ENCODE measurements at places on chromosomes 12 and 14.

- DNase-seq, result no peak
Observed at GRCh38 chr12:76329159-76329558, 19.1 kb downstream of the BBS10 start.

DNA sequence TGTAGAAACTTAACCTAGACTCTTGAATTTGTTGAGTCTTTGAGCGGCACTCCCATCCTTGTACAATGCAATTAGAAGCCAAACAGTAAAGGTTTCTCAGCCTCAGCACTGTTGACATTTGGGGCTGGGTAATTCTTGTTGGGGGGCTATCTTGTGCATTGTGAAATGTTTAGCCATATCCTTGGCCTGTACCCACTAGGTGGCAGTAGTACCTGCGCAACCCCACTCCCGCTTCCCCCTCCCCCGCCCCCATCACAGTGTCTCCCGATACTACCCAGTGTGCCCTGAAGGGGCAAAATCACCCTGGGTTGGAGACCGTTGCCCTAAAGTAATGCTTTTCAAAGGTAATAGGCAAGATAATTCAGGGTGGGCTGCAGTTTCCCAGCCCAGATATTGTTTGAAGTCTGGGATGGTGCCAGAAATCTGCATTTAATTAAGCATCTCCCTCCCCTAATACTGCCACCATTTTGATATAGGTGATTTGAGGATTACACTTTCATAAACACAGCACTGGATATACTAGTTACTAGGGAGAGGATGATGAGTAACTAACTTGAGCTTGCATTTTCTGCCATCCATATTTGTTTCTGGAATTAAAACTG, 1.8 kb downstream of the COX6A1 start:
- peak; percentile 83 for DNase-seq

DNA sequence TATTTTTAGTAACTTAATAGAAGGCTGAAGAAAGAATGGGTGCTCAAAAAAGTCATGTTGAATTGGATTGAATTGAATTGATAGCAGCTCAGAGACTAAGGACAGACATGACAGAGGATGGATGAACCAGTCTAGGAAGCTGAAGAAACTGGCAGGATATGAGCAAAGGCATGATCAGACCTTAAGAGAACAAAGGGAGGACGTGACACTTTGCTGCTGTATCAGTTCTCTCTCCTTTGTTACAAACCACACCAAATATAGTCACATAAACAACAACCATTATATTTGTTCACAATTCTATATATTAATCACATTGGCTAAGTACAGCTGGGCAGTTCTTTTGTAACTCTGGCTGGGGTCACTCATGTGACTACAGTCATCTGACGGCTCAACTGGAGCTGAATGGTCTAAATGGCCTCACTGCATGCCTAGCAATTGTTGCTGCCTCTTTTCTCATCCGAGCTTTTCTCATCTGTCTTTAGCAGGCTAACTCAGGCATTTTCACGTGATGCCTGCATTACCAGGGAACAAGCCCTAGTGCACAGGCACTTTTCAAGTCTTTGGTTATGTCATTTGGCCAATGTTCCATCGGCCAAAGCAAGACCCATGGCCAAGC, 355.0 kb downstream of the ETNK1 start:
- DNase-seq, result no peak

GRCh38 chr12:109763201-109763841, 49.7 kb downstream of the FAM222A start:
- no peak for DNase-seq

DNA sequence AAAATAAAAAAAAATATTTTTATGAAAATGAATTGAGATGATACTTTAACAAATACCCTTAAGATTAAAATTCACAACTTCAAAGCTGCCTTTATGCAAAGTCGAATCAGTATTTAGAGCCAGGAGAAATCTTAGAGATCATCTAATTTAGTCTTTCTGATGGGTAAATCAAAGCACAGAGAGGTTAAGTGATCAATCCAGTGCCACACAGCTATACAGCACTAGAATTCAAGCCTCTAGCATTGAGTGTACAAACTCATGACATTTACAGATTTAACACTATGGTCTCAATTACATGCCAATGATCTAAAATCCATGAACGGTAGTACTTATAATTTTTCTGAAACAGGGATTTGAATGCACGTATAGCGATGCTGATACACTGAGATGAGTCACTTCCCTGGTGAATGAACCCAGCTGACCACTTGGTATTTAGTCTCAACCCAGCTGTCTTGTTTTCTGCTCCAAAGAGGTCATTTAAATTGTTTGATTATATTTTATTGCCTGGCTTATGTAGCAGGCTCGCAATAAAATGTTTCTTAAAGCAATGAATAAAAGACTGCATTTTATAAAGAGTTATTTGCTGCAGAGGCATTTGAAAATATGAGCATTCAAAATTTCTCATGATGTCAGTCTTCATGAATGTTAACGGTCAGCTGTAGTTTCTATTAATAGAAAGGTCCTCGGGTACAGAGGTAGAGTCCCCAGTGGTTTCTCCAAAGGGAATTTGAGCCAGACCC, 152.4 kb upstream of the PRICKLE1 start:
- no peak for DNase-seq

DNA sequence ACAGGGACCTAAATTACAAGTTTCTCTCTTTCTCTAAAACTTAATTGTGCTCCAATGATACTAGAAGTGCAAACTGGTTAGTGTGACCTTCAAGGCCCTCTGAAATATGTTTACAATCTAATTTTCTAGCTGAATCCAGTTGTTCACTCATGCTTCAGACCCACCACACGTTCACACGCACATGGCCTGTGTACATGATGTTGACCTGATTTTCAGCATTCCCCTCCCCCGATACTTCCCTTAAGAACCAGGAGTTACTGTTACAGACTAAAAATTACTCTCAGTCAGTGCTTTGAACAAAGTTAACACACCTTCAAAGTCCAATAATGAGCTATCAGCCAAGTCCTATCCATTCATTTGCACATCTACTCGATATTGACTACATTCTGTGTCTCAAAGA, 16.5 kb downstream of the MBIP start:
- no peak for DNase-seq

GRCh38 chr12:3152011-3152511, 74.9 kb downstream of the TSPAN9 start:
- no peak for DNase-seq

- DNase-seq, result no peak
Observed at GRCh38 chr14:83714151-83714550, 1815.8 kb upstream of the FLRT2 start.

GRCh38 chr12:114248527-114248926, 157.4 kb downstream of the TBX5 start:
- DNase-seq, result no peak

GRCh38 chr12:132099739-132100138, 44.4 kb downstream of the DDX51 start:
- no peak for DNase-seq

- no peak for DNase-seq
Observed at GRCh38 chr12:124745891-124746570, 117.6 kb downstream of the SCARB1 start.

DNA sequence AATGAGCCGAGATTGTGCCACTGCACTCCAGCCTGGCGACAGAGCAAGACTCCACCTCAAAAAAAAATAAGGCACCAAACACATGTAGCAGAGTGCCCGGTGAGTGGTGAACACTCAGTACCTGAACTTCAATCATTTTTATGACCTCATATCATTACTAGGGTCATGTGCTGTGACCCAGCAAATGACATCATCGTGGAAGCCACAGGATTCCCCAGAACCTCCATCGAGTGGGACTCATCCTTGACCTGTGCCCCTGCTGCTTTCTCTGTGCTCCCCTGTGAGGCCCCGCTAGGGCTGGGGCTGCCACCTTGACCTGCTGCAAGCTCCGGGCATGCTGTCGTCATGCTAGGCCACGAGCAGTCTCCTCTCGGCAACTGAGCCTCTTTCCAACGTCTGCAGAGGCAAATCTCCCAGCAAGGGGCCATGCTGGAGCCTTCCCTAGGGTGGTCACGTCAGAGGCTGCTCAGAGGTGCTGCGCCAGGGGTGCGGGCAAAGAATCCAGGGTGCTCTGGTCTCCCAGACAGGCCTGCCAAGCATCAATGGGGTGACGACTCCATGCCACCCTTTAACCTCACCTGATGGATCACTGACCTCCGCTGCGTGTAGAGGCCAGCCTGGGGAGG, 18.5 kb downstream of the GLTP start:
- no peak for DNase-seq

DNA sequence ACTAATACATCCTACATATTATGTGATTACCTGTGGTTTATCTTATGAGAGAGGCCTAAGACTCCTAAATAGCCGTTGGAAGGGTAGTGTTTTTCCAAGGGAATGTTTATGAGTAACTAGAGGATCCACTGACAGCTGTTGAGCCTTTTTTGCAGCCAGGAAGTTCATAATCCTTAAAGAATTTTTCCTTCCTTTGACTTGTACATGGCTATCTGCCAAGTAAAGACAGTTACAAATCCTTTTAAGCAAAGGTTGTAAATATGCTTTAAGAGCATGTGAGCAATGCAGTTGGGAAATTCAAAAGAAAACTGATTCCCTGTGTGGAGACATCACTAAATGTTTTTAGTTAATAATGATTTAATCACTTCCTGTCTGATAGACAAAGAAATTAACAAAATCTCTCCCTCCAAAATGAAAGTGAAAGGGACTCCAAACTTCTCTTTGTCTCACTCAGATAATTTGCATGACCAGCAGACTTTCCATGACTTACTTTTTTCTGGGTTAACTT, 333.8 kb downstream of the PDZRN4 start:
- DNase-seq, result peak; percentile 12

All from CD4-positive, alpha-beta T cell treated with Interleukin-1 beta for 1 hour (primary cell).